ENCODE measurements at places on chromosomes 5 and 9. TPM values are rescaled to one million over a fixed set of nuclear protein-coding genes. Genes with fewer than 3 reads are reported as not detected.

DNA sequence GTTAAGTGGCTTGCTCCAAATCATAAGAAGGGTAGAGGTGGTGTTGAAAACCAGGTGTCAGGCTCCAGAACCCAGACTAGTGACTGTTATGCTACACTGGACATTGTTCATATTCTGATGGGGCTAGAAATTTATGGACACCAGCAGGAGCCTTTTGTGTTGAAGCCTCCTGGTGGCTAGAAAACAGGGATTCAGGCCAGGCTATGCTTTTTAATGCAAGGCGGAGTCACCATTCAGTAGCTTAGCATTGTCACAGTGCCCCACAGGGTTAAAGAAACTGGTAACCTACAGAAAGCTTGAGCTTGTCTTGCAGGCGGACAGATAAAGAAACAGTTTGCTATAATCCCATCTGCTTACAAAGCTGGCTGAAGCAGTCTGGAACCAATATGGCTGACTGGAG lies 23.0 kb upstream of the GOLM1 start:
- DNase-seq: no peak

DNA sequence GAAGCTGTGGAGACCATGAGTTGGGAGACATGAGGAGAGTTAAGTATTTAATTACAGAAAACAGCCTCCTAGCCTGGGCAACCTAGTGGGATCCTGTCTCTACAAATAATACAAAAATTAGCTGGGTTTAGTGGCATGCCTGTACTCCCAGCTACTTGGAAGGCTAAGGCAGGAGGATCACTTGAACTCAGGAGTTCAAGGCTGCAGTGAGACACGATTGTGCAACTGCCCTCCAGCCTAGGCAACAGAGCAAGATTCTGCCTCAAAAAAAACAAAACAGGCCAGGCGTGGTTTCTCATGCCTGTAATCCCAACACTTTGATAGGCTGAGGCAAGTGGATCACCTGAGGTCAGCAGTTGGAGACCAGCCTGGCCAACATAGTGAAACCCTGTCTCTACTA lies 52.6 kb downstream of the AQP7 start:
- DNase-seq: no peak

DNA sequence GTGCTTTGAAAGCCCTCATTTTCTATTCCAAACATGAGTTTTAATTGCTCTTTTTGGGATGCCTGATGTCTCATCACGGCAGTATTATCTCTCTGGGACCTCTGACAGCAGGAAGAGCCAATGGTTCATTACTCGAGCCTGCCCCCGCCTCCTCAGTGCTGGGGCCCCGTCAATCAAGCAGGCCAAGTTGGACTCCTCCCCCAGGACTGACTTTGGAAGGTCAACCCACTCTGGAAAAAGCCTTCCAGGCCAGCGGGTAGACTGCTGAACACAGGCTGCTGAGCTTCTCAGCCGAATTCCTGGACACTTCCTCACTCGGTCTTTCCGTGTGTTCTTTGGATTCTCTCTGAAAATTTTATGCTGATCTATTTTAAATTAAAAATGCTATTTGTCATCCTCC lies 9.5 kb upstream of the BARHL1 start:
- DNase-seq: no peak

- no peak for DNase-seq
Measured at GRCh38 chr5:176352116-176352878, 9.3 kb downstream of the KIAA1191 start.

- no peak for DNase-seq
Measured at GRCh38 chr5:58294598-58295305, 165.1 kb downstream of the PLK2 start.

The GPR151 gene
- total RNA-seq: not detected

The SLC27A6 gene
- 11.2 TPM for total RNA-seq
